ENCODE measurements at places on chromosomes 1 and 21.

DNA sequence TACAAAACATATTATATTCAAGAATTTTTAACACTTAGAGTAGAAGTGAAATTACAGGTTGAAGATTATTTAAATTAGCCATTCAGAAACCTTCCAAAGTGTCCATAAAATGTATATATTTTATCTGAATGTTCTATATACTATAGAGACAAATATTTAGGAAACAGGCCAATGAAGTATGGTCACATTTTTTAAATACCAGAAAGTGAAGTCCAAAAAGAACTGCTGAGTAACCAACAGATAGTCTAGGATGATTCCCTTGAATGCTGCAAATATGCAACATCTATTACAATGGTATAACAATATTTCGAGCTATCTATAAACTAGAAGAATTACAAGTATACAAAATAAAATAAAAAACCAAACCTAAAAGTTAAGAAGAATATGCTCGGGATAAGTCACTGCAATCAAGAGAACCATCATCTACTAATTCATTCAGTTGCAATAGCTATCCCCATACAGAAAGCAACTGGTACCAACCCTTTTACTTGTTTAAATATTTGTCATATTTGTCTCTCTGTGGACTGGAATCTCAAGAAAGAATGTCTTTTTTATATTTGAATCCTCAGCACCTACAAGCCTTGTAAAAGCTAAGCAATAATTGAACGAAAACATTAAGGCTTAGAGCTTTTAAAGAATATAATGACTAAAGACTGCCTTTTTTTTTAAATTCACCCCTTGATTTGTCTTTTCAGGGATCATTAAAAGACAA, 8.1 kb downstream of the ODF2L start:
- H3K4me1 ChIP-seq, result peaks cover 10% of the 10 kb centered on the region
- no peaks in the 10 kb centered on the region for H3K27me3 ChIP-seq
- no peaks in the 10 kb centered on the region for H3K36me3 ChIP-seq
- DNase-seq, result no peak

GRCh38 chr1:117284399-117285215, 73.9 kb upstream of the VTCN1 start:
- no peak overlapping the region for H3K27ac ChIP-seq
- DNase-seq, result no peak
- no peaks in the 10 kb centered on the region for H3K4me1 ChIP-seq
- no peaks in the 10 kb centered on the region for H3K36me3 ChIP-seq
- H3K4me3 ChIP-seq, result no peak overlapping the region

DNA sequence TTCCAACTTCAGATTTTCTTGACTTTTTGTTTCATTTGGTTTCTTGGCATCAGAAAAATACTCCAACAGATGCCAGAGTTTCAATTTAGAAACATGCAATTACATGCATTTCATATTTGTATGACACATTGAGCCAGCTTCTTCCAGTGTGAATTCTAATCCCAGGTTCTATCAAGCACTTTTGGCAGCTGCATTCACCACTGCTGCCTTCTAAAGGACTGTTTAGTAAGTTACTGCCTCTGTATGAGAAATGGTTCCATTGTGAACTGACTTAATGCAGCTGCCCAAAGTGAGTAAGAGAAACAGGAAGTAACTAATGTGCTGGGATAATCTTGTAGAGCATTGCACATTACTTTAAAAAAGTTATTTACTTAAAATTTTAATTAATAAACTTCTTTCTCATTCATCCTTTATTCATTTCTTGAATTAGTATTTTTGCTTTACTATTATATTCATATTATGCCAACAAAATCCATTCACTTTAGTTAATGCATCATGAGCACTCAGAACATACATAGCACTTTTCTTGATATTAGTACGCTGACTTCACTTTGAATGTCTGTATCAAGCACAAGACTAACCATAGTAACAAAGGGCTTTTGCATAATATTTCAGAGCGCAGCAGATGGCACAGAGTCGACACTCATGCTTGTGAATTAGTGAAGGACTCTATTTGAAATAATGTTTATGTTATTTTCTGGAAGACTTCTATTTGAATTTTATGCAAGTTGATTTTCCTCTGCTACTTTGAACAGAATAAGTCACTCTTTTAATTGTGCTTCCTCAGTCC, 9.8 kb downstream of the RGS18 start:
- H3K4me3 ChIP-seq, result no peak overlapping the region
- no peaks in the 10 kb centered on the region for H3K27me3 ChIP-seq

GRCh38 chr1:111062624-111063023, 77.3 kb downstream of the DRAM2 start:
- no peak overlapping the region for H3K4me3 ChIP-seq
- no peaks in the 10 kb centered on the region for H3K4me1 ChIP-seq
- no peak overlapping the region for H3K27ac ChIP-seq
- DNase-seq, result no peak
- H3K27me3 ChIP-seq, result no peaks in the 10 kb centered on the region
- H3K36me3 ChIP-seq, result no peaks in the 10 kb centered on the region

- H3K27me3 ChIP-seq, result no peaks in the 10 kb centered on the region
- H3K4me3 ChIP-seq, result no peak overlapping the region
Measured at GRCh38 chr1:216224233-216224632, 199.0 kb downstream of the USH2A start.

DNA sequence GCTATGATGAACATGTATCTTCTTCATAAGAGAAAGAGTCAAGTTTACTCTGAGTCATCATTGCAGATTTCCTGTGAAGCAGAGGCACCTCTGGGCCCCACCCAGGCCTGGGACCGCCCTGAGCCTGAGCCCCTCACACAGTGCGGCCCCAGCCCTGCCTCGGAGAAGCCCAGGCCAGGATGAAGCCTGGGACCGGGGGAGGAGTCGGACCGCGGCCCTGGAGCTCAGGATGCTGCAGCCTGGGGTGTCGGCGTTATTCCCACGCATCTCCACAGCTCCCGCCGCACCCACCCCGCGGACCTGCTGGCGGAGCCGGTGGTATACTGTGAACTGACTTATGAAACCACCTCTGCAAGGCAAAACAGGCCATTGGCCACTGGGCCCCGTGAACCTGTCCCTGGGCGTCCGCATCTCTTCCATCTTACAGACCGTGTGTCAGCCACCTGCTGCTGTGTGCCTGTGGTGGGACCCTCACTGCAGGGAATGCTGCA, 2.4 kb upstream of the COL6A1 start:
- H3K27ac ChIP-seq, result no peak overlapping the region
- no peak for DNase-seq
- peaks cover 12% of the 10 kb centered on the region for H3K27me3 ChIP-seq
- no peaks in the 10 kb centered on the region for H3K36me3 ChIP-seq
- H3K4me3 ChIP-seq, result no peak overlapping the region

GRCh38 chr1:177800400-177801088, 169.3 kb downstream of the SEC16B start:
- no peak overlapping the region for H3K27ac ChIP-seq
- no peak for DNase-seq
- H3K4me3 ChIP-seq, result no peak overlapping the region
- no peaks in the 10 kb centered on the region for H3K4me1 ChIP-seq
- H3K27me3 ChIP-seq, result no peaks in the 10 kb centered on the region

DNA sequence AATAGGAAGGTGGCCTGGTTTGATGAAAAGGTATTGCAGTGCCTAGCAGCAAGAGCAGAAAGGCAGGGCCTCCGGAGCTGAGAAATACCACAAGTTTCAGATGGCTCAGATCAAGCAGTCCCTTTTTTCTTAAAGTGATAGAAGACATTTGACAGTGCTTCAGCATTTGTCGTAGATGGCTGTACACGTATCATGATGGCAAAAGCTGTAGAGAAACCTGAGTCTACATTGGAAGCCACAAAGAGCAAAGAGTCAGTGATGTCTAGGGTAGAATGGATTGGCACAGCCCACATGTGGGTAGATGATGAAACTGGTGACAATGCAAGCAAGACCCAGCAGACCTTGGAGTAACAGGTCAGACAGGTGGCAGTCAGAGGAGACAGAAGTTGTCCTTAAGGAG, 101.3 kb upstream of the ARTN start:
- no peak overlapping the region for H3K4me3 ChIP-seq
- H3K4me1 ChIP-seq, result peaks cover 4% of the 10 kb centered on the region
- no peak for DNase-seq
- H3K27me3 ChIP-seq, result no peaks in the 10 kb centered on the region
- no peak overlapping the region for H3K27ac ChIP-seq

GRCh38 chr1:869499-870244, 54.1 kb upstream of the SAMD11 start:
- no peak overlapping the region for H3K27ac ChIP-seq
- H3K4me1 ChIP-seq, result peaks cover 5% of the 10 kb centered on the region
- DNase-seq, result peak; percentile 73
- H3K36me3 ChIP-seq, result no peaks in the 10 kb centered on the region
- H3K27me3 ChIP-seq, result no peaks in the 10 kb centered on the region

DNA sequence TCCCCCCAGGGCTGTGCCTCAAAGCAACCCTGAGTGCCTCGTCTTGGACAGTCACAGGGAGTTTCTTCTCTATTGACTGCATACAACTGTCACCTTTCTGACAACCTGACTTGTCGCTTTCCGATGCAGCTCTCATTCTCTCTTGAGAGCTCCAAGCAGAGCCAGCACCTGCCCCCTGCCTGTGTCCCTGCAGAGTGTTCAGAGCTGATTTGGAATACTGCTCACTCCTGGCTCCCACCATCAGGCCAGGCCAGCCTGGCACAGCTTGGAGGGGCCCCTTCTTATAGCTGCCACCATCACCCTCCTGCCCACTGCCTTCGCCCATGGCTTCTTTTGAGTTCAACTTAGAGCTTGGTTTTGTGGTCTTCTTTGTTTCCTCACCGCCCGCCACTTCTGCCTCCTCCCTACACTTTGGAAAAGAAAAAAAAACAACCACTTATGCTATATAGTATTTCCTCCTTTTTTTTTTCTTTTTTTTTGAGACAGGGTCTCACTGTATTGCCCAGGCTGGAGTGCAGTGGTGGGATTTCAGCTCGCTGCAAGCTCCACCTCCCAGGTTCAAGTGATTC, 12.3 kb downstream of the NCF2 start:
- H3K27me3 ChIP-seq, result no peaks in the 10 kb centered on the region
- H3K36me3 ChIP-seq, result no peaks in the 10 kb centered on the region
- H3K4me1 ChIP-seq, result no peaks in the 10 kb centered on the region
- DNase-seq, result no peak

DNA sequence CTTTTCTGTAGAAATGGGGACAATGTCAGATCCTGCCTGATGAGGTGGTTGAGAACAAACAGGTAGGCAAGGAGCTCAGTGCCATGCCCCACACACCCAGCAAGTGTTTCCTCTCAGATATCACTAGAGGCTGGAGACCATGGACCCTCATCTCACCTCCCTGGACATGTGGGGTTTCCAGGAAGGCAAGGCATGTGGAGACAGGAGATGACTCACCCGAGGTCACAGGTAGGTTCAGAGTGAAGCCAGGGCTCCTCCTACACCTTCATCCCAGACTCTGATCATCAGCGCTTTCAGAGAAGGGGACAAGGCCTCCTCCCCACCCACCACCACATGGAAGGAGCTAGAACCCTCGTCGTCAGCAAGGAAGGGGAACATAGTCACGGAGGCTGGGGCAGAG, 69.2 kb downstream of the MATN1 start:
- H3K4me1 ChIP-seq, result no peaks in the 10 kb centered on the region
- no peaks in the 10 kb centered on the region for H3K36me3 ChIP-seq
- H3K27ac ChIP-seq, result no peak overlapping the region
- H3K27me3 ChIP-seq, result peaks cover 15% of the 10 kb centered on the region

Measured in effector memory CD4-positive, alpha-beta T cell (primary cell).